ENCODE measurements at places on chromosomes 5 and 9.

- peak; percentile 97 for DNase-seq
These were observed 688 bp downstream of the SNX24 start for GRCh38 chr5:122846051-122846550.

DNA sequence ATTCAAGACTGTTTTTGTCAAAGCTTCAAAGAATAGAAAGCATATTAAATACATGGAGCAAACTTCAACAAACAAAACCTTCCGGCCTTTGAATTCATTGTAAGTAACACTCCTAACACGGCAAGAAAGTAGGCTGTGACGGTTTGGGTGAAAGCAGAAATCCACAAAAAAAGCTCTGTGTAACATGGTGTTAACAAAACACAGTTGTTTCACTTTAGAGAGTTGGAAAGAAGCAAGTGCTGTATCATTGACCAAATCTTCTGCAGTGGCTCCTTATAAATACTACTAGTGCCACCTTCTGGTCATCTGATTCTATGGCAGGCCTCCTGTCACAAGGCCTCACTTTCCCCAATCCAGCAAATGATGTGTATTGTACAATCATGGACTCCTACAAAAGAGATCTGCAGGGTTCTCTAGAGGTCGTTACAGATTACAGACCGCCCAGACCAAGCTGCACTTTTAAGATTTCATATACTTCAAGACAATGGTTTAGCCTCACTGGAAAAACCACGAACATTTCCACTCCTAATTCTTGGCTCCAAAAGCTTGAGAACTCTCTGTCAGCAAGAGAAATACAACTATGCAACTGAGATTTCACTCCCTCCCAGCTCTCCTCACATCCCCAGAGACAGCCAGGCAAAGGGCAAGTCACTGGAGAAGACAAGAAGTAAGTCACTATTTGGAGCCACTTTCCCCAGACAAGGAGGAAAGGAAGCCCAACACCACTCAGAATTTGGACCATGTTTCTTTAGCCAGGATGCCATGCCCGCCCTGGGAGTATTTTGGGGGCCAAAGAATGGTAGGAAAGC, 196.2 kb downstream of the DTWD2 start:
- DNase-seq, result peak; percentile 74

DNA sequence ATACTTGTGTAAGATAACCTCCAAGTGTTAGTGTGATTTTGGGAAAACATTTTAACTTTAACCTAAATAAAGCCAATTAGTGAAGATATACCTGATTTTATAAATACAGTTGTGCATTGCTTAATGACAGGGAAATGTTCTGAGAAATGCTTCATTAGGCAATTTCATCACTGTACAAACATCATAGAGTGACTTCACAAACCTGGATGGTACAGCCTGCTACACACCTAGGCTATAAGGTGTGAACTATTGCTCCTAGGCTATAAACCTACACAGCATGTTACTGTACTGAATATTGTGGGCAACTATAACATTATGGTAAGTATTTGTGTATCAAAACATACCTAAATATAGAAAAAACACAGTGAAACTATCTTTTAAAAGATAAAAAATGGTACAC, 166.8 kb upstream of the TARS1 start:
- DNase-seq, result no peak

GRCh38 chr9:127517620-127518019, 66.3 kb downstream of the LRSAM1 start:
- DNase-seq, result no peak

DNA sequence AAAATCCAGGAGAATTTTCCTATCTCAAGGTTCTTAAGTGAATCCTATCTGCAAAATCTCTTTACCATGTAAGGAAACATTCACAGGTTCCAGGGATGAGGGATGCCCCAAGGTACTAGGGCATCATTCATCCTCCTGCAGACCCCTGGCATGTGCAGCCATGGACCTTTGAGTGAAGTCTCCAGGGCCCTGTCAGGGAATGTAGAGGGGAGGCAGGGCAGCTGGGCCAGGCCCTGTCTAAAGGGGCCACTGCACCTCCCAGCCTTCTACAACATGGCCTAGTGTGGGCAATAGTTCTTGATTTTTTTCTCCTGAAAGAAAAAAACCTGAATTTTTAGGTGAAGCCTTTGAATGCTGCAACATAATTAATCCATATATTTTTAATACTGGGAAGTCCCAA, 63.3 kb downstream of the SEMA4D start:
- DNase-seq, result no peak

- DNase-seq, result no peak
These were observed 178.8 kb upstream of the HAPLN1 start for GRCh38 chr5:83899326-83899970.

- peak; percentile 72 for DNase-seq
These were observed 23.1 kb upstream of the SH3PXD2B start for GRCh38 chr5:172477466-172477865.

DNA sequence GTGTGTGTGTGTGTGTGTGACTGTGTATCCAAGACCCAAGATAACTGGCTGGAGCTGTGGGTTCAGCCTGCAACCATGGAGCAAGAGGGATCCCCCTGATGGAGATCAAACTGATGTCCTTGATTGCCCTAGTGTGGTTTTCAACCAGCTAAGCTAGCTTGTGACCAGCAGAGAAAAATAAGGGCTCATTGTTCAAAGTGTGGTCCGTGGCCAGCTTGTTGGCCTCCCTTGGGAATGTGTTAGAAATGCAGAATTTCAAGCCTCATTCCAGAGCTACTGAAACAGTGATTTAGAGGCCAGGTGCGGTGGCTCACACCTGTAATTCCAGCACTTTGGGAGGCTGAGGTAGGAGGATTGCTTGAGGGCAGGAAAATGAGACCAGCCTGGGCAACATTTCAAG, 79.9 kb downstream of the ACER2 start:
- DNase-seq, result peak; percentile 88

GRCh38 chr9:132578367-132578932, 4.0 kb upstream of the BARHL1 start:
- no peak for DNase-seq

Data from trophoblast cell (in vitro differentiated cells and primary cell).